ENCODE measurements at places on chromosomes 3 and 15. TPM values are rescaled to one million over a fixed set of nuclear protein-coding genes. Genes with fewer than 3 reads are reported as not detected.

DNA sequence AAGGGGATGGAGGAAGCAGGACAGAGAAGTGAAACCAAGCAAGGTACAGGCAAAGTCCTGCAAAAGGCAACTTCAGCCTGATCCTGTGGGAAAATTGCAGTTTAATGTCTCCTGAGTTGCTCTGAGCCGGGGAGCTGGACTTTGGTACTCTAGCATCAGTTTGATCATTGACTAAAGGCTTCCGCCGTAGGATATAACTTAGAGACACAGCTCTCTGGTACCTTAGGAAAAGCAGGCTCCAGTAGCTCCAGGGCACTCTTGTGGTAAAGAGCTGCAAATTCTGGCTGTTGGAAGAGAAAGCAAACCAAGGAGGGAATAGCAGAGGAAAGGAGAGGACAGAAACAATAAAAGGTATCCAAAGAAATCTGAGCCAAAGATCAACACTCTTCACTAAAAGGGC is 521.1 kb downstream of the PLOD2 start:
- DNase-seq = no peak

- no peak for DNase-seq
Measured at GRCh38 chr3:17639765-17640164, 102.7 kb downstream of the TBC1D5 start.

GRCh38 chr3:117892431-117892841 is 1142.2 kb downstream of the IGSF11 start:
- no peak for DNase-seq

DNA sequence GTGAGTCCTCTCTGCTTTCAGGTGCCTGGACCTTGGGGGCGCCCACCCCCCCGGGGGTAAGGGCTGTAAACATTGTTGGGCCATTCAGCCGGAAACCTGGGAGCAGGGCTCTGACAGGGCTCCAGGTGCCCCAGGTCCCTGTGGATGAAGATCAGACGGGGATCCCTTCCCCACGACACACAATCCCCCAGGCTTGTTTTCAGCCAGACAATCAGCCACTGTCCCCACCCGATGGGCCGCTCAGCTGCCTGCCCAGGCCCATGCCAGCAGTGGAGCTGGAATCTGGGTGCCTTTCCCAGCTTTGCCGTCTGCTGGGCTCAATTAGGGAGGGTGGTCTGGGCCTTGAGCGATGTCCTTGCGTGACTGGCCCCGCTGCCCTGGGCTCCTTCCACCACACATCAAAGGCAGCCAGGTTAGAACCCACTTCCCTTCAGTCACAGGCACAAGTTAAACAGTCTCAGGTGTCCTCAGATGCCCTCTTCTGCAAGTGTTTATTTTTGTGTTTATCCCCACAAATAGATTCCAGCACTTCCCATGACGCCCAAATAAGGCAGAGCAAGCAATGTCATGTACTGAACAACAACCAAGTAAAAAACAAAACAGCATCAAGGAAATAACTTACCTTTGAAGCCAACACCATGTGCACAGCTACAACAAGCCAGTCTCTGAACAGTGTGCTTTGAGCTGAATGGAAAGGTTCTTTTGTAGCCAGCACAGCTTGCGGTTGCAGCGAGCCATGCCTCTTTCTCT is 77.0 kb upstream of the ALDH1A3 start:
- peak; percentile 42 for DNase-seq

DNA sequence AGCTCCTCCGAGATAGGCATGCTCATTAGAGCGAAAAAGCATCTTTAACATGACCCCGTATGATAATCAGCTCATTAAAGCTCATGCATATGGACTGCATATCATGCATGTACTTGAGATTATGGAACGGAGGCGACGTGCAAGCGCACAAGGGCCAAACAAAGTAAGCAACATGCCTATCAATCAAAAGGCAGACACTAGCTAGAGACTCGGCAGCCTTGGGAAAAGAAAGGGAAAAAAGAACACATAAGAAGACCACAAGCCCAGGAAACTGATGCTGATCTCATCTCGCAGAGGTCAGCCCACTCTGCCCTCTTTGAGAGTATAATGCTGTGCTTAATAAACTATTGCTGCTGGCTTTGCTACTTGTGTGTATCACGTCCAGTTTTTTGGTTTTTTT is 2.6 kb upstream of the ACOX2 start:
- DNase-seq = no peak

GRCh38 chr15:40856746-40857145 is 12.9 kb downstream of the SPINT1 start:
- DNase-seq = no peak

The TGM4 gene
- not detected for total RNA-seq

The PRICKLE2 gene
- total RNA-seq = 7.7 TPM

The IMPDH2 gene
- 64.3 TPM for total RNA-seq

The ZNF280D gene
- total RNA-seq = 20.8 TPM

The SAXO2 gene
- 2.2 TPM for total RNA-seq
